ENCODE measurements at places on chromosomes 12 and 14.
A peak's percentile ranks its signal among the peaks of the same experiment; 100 is the strongest.

DNA sequence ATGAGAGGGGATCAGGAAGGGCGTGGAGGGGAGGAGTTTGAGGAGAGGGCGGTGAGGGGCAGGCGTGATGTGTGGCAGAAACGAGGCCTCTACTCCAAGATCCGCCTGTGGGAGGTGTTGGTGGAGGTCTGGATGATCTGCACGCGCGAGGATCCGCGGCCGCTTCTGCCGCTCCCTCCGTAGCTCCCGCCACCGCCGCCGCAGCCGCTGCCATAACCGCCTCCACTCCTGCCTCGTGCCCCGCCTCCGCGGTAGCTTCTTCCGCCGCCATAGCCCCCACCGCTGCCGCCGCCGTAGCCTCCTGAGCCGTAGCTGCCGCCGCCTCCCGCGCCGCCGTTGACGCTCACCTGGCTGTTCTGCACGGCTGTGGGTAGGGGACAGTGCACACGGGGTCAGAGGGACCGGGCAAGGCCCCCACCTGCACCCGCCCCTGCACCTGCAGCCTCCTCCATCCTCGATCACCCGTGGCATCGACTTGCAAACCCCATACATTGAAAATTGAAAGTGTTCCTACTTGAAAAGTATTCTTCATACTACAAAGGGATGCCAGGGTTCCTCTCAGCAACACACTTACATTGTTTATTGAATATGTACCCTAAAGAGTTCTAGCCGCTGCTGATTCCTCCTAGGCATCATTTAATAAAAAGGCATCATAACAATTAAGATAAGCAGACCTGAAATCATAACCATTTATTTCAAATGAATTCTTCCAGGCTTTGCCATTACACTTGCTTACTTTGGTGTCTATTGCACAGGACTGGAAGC is 11.1 kb upstream of the KRT1 start:
- DNase-seq, result no peak

GRCh38 chr12:109948368-109948767 is 47.8 kb downstream of the GIT2 start:
- DNase-seq, result no peak

GRCh38 chr12:53626702-53627169 is 554 bp upstream of the ATF7 start:
- no peak for DNase-seq

DNA sequence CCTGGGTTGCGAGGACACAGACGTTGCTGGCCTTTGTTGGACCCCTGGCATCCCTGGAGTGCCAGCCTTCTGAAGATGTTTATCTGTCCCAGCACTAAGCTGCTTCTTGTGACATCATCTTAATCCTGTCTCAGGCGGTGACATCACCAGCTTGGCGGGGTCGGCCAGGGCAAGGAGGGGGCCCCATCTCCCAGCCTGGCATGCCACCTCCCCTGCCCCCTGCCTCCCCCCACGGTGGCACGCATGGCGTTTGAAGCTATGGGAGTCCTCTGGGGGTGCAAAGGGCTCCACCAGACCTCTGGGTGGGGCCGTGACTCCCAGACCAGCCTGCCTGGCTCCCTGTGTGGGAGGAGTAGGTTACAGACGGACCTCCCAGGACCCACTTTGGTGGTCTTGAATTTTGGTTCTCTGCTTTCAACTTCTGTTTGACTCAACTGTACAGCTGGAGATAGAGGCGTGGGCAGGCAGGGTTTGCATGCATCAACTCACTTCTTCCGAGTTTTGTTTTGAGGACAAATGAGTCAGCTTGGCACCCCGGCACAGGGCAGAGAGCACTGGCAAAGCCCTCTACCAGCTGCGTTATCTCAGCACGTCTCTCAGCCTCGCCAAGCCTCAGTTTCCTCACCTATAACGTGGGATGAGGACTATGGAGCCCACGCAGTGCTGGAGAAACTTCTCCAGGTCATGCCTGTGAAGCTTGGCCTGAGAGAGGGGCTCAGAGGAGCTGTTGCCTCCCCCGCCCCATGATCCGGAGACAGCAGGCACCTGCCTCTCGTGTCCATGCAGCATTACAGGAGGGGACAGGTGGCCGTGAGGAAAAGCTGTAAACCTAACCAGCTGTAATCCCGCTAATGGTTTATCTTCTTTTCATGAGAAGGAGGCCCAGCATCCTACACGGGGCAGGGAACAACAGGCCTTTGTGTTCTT is 38.8 kb upstream of the EML1 start:
- no peak for DNase-seq

DNA sequence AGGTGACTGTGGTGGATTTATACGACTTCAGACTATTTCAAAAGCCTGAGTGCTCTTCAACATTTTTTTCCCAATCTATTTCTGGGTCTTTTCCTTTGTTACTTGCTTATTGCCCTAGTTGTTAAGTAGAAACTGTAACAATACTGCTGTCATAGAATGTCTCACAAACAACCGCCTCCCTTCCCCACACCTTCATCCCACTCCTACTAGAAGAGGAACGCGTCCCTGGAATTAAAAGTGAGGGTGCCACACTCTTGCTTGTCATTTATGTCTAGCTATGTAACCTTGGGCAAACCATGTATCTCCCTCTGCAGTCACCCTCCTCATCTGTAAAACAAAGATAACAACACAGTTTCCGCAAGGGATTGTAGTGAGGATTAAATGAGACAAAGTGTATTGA is 8.6 kb downstream of the BRAP start:
- DNase-seq, result no peak

DNA sequence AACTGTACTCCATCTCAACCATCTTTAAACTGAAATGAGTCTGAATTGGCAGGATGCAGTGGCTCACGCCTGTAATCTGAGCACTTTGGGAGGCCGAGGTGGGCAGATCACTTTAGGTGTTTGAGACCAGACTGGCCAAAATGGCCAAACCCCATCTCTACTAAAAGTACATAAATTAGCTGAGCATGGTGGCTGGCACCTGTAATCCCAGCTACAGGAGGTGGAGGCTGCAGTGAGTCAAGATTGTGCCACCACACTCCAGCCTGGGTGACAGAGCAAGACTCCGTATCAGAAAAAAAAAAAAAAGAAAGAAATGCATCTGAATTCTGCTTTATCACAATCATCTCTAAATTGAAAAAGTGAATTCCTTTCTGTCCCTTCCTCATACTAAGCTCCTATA is 110.3 kb downstream of the NELL2 start:
- no peak for DNase-seq

DNA sequence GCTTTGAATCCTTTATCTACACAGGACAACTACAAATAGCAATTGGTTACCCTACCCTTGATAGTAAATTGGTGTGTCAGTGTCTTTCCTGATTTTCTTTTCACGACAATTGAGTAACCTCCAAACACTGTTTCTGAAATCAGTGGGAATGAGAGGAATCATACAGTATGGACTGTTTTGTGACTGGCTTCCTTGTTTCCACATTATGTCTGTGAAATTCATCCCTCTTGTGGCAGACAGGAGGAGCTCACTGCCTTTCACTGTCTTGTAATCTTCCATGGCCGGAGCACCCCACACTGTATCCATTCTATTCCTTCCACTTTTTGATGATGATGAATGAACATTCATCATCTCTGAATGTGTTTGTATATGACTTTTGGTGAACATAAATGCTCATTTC is 164.0 kb upstream of the PZP start:
- peak; percentile 7 for DNase-seq

DNA sequence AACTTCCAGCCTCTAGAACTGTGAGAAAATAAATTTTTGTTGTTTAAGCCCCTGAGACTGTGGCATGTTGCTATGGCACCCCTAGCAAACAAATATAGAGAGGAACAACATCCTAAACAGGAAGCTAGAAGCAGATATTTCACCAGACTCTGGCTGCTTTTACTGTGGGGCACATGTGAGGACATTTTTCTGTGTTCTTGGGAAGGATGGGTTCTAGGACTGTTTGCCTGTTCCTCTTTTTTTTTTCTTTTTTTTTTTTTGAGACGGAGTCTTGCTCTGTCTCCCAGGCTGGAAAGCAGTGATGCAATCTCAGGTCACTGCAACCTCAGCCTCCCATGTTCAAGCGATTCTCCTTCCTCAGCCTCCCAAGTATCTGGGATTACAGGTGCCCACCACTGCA is 4.2 kb upstream of the HRK start:
- DNase-seq, result no peak

DNA sequence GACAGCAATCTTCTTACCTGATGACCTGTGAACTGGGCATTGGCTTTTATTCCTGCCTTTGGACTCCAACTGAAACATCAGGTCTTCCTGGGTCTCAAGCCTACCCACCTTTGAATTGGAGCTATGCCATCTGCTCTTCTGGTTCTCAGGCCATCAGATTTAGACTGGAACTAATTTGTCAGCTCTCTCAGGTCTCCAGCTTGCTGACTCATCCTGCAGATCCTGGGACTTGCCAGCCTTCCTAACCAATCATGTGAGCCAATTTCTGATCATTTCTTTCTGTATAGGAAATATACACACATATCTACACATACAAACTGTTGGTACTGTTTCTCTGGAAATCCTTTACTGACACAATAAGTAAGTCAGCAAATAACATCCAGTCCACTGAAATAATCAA is 65.3 kb upstream of the TSPAN8 start:
- no peak for DNase-seq

DNA sequence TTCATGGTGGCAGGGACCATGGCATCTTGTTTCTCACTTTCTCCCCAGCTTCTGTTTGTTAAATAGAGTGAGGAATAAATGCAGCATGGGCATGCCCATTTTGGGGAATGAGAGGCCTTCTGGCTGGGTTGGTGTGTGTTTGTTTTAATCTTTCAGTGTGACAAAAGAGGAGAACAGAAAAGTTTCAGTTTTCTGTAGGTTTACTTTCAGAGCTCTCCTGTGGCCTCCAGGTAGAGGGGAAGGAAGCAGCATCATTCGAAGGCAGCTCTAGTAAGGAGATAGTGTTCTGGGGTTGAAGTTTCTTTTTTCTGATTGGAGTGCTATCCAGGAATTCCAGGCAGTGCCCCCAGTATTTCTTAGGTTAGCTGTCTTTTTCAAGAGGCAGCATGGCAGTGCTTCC is 15.3 kb downstream of the MSRB3 start:
- no peak for DNase-seq

DNA sequence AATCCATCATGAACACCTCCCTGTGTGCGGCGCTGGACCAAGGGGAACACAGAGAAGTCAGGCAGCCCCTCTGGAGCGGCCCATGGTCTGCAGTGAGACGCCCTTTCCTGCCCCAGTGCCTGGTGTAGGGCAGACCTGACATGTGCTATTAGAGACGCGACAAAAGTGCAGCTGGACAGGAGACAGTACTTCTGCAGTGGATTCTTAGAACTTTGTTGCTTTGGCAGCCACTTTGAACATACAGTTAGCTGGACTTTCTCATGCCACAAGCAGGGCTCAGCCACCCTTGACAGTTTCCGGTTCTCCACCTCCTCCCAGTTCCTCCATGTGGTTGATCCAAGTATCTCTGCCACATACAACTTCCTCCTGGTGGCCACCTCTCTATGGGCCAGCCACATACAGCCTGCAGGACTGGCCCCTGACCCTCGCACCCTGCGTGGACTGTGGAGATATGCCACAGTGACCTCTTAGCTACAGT is 45.9 kb downstream of the LGMN start:
- DNase-seq, result no peak

DNA sequence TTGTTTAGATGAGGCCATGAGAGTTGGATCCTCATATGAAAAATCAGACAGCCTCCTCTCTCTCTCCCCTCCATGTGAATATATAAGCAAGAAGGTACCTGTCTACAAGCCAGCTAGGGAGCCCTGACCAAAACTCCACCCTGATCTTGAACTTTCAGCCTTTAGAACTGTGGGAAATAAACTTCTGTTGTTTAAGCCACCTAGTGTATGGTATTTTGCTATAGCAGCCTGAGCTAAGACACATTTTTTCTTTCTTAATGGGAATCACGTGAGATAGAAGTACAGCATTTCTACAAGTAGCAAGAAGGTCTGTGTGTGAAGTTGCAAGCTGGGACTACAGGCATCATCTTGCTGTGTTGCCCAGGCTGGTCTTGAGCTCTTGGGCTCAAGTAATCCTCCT is 16.3 kb upstream of the ABHD12B start:
- no peak for DNase-seq

DNA sequence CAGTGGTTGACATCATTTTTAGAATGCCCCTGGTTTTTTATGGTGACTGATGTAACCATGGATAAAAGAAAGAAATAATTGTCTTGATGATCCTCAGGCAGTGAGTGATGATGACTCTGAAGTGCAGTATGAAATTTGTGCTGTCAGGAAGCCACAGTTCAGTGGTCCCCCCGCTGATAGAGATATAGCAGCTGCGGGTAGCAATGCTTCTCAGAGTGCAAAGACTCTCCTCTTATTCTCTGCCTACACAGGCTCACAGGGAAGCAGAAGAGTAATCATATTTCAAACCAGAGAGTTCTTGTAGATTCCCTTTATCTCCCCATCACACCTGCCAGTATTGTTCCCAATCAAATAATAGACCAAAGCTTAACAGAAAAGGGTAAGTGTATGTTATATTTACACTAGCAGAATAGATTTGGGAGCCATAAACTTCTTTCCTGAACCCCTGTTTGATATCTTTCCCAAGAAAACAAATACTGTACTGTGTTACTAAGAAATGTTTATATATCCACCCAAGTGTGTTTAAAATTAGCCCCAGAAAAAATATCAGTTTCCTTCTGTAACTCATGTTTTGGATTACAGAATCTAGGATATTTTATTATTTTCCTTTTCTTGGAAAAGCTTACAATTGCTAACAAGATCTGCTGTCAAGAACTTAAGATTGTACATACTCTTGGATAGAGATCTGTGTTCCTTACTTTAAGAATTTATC is 1817.4 kb upstream of the FLRT2 start:
- DNase-seq, result no peak

GRCh38 chr14:79705126-79705894 is 506.0 kb downstream of the DIO2 start:
- DNase-seq, result no peak

DNA sequence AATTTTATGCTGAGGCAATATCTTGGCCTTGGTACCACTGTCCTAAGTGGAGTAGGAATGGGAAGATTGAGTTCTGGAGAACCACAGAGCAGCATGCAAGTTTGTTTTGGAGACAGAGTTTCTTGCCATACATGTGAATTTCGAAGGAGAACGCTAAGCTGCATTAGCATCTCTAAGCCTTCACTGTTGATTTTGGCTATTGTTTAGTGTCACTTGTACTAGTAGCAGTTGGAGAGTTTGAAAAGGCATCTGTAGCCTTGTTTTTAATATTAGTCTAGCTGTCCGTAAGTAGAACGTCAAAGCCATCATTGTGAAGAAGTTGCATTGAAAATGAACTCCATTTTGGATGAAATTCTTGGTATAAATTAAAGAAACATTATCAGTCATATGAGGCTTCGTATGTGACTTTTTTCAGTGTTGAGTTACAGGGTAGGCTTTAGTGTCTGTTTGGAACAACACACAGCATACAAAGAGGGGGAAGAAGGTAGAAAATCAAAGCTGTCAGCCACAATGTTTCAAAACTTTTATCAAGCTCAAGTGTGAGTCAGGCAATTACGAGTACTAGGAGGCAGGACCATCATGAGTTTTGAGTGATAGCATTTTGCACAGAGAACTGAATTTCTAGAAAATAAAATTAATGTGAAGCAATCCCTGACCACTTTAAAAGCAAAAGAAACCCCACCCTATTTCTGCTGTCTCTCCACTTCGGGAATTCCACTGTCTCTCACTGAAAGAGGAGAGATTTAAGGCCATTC is 70.2 kb upstream of the NAV3 start:
- no peak for DNase-seq

- no peak for DNase-seq
Observed at GRCh38 chr12:25427337-25428249, 125.5 kb downstream of the LMNTD1 start.
